ENCODE measurements at places on chromosomes 7 and 10.

DNA sequence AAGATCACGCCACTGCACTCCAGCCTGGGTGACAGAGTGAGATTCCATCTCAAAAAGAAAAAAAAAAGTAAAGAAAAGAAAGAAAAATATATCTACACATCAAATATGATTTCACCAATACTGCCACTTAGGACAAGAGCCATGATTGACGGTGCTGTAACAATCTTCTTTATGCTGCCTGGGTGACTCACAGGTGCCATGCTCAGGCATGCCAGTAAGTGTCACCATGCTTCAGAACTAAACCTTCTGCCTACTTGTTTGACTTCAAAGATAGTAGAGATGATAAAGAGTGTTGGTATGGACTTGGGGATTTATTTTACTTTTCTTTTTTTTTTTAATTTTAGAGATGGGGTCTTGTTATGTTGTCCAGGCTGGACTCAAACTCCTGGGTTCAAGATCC, 33.6 kb upstream of the DNMBP start:
- DNase-seq: no peak

DNA sequence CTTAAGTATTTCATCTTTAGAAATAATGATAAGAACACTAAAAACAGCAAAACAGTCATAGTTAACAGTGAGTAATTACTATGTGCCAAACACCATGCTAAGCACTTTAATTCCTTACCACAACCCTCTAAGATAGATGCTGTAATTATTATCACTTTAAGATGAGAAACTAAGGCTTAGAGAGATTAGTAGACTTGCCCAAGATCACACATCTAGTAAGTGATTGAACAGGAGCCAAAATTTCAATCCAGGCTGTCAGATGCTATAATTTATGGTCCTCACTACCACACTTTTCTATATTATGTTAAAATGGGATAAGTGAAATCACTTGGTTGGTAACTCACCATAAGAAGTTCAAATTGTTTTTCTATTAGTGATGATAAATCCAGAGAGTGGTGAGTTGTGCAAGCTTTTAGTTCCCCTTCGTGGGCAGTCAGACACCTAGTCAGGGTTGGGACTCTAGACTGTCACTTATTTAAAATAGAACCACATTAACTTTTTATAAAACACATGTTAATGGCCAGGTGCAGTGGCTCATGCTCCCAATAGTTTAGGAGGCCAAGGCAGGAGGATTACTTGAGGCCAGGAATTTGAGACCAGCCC, 85.9 kb upstream of the GATA3 start:
- DNase-seq: peak; percentile 51

- DNase-seq: no peak
Observed at GRCh38 chr10:119104654-119105015, 722 bp downstream of the DENND10 start.

DNA sequence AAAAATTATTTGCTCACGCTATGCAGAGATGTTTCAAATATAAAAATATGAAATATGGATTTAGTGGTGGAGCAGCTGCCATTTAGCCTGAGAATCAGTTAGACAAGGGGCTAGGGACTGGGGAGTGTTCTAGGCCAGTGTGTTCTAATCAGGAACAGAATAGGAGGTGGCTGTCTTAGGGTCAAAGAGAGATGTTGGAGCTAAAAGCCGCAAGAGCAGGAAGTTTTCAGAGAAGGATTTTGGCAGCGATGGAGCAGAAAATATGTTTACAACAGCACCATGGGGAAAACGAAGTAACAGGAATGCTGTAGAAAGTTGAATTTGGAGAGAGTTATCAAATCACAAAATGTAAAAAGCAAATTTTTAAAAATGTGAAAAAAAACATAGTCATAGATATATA, 314.0 kb upstream of the SEMA3A start:
- no peak for DNase-seq

GRCh38 chr7:115019882-115020605, 98.2 kb downstream of the MDFIC start:
- peak; percentile 95 for DNase-seq

- no peak for DNase-seq
Observed at GRCh38 chr7:135260930-135261721, 27.5 kb downstream of the STRA8 start.

- no peak for DNase-seq
Observed at GRCh38 chr10:129793479-129793878, 170.6 kb downstream of the EBF3 start.

- DNase-seq: no peak
Observed at GRCh38 chr10:107986571-107986970, 822.1 kb upstream of the SORCS1 start.

DNA sequence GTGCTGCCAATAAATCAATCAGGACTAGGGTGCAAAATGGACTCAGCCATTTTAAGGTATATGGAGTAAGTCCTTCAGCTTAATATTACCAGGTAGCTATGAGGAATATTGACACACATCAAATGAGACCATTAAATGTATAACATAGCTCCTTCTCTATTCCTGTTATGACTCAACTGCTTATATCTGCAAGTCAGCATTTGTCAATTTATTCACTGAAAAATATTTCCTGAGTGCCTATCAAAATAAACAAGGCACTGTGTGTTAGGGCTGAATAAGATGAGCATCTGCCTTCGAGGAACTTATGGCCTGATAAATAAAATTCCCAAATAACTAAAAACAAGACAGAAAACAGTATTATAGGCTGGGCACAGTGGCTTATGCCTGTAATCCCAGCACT, 113.8 kb downstream of the CDK6 start:
- DNase-seq: no peak

DNA sequence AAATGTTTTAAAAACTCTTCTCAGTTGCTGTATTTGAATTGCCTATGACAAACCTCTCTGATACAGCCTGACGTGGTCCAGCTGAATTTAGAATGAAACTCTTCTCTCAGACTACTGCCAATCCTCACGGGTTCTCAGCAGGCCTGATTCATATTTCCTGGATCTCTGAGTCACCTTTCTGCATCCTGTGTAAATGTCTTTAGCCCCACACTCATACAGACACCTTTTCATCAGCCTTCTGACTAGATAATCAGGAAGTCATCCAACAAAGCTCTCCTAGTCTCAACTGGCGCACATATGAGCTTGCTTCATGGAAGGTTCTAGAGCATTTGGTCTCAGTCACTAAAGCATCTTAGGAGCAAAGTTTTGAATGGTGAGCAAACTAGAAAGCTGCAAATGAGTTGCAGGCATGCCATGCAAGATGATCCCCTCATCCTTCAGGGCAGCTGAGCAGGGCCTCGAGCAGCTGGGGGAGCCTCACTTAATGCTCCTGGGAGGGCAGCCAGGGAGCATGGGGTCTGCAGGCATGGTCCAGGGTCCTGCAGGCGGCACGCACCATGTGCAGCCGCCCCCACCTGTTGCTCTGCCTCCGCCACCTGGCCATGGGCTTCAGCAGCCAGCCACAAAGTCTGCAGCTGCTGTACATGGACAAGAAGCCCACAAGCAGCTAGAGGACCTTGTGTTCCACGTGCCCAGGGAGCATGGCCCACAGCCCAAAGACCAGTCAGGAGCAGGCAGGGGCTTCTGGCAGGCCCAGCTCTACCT, 182.8 kb downstream of the ARHGAP12 start:
- DNase-seq: no peak

DNA sequence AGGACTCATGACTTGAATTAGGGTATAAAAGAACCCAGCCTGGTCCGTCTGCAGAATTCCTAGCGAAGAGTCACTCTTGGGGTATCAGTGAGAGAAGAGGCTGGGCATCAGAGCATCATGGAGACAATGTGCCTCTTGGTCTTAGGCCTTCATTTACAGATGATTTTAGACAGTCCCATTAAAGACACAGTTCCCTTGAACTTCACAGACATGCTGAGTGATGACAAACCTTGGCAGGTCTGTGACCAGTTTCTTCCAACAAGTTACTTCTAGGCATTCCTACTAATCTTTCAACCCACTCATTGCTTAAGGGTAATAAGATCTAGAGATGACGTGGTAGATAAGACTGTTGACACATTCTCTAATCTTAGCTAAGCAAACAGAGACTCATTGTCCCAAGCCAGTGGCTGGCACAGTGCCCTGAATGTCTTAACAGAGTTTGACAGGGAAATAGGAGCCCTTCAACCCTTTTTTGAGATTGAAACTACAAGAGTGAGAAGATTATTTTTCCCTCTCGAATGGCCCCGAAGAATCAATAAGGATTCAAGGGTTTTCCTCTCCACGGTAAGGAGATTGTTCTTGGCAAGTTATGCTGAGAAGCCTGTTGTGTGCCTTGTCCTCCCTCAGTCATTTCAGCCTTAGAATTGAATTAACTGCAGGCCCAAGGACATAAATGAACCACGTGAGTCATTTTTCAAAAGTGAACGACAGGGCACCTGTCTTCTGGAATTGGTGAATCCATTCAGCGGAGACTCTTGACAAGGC, 281.1 kb downstream of the CCDC3 start:
- peak; percentile 45 for DNase-seq

- no peak for DNase-seq
Observed at GRCh38 chr7:43879477-43879876, 10.2 kb upstream of the MRPS24 start.

DNA sequence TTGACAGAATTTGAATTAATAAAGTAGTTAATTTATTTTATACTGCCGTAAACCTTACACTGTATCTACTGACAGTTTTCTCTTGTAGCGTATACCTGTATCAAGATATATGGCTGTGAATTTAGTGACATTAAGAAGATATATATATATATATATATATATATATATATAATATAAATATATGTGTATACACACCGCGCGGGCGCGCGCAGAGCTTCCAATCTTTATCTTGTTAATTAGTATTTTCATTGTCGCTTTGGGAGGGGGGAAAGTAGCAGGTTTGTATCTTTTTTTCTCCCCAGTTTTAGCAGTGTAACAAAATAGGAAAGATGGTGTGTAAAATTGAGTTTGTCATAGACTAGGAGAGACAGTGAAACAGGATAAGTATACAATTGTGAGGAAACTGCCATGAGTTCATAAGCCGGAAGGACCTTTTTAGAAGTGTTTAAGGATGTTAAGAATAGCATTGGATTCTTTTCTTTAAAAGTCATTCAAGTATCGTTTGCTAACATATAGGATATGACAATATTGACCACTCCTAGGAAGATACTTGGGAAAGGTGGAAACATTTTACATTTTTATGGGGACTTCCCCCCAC, 2.0 kb downstream of the PLEKHA1 start:
- no peak for DNase-seq

DNA sequence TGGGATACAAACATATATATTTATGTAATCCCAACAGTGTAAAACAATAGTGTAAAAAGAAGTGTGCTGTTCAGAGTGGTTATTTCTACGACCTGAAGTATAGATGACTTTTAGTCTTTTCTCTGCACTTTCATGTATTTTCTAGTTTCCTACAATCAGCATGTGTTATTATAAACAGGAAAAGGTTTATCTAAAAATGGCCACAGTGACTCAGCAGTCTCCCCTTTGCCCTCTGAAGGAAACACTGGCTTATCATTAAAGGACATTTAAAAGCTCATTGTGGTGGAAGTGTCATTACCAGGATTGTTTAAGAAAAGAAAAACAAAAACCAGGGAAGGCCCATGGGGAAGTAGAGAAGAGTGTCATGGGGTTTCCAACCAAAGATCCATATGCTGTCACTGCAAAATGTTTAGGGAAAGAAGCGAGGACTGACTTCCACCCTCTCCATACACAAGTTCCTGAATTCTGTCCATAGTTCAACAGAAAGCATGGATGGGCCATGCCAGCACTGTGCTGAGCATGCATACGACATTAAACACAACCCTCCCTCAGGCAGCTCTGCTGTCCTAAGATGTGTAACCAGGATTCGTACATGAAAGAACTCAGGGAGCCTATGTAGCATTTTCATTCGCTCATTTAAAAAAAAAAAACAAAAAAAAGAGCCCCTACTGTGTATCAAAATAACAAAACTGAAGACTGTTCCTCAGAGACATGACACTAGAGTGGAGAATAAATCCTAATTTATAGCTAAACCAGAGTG, 10.2 kb downstream of the CYREN start:
- peak; percentile 74 for DNase-seq

GRCh38 chr7:88153378-88153777, 66.5 kb downstream of the SRI start:
- DNase-seq: no peak

- peak; percentile 17 for DNase-seq
Observed at GRCh38 chr10:97759158-97759887, 12.5 kb downstream of the SFRP5 start.

DNA sequence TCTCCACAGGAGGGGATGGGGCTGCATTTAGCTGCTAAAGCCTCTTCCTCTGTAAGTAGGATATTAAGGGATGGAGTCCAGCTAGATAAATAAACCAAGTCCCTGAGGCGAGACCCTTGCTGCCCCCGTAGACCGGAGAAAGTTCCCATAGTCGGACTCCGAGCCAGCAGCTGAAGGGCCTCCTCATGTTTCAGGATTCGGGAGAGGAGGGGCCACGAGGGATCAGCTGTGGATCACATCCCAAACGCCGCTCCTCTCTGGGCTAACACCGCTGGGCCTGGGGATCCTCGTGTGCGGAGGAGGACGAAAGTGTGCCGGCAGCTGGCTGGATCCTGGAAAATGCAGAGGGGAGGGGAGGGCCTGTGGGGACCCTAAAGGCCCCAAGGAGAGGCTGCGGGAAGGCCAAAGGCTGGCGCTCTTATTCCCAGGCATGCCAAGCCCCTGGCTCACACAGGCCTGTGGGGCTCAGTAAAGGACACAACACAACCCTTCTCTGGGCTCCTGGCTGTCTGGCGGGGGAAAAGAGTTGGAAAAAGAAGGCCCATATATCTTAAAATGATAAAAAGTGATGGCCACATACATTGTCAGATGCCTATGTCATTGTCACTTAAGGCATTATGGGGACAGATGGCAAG, 82.5 kb upstream of the TMEM72 start:
- no peak for DNase-seq

DNA sequence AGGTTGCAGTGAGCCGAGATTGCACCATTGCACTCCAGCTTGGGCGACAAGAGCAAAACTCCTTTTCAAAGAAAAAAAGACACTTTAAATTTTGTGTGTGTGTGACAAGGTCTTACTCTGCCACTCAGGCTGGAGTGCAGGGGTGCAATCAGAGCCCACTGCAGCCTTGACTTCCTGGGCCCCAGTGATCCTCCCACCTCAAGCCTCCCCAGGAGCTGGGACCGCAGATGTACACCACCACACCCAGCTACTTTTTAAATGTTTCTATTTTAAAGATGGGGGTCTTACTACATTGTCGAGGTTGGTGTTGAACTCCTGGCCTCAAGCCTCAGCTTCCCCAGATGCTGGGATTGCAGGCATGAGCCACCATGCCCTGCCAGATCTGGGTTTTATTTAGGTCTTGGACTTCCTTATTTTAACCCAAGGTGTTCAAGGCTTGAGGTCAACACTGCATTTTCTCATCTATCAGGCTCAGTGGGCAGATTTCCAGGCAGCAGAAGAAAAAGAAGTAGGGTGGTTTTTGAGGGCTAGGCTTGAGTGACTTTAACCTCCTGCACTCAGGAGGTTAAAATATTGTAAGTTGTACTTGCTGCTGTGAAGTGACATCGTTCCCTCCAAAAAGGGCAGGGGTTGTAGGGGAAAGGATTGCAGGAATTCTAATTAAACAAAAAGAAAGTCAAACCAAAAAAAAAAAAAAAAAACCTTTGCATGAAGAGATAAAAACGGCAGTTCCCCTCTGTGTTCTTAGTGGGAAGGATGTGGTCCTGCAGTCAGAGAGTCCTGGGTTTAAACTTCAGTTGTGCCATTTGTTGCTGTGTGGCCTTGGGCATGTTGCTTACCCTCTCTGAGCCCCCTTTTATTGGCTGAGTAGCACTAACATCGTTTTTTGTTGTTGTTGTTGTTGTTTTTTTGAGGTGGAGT, 71.5 kb downstream of the CARD11 start:
- DNase-seq: peak; percentile 63
